ENCODE measurements at places on chromosomes 3 and 15.

DNA sequence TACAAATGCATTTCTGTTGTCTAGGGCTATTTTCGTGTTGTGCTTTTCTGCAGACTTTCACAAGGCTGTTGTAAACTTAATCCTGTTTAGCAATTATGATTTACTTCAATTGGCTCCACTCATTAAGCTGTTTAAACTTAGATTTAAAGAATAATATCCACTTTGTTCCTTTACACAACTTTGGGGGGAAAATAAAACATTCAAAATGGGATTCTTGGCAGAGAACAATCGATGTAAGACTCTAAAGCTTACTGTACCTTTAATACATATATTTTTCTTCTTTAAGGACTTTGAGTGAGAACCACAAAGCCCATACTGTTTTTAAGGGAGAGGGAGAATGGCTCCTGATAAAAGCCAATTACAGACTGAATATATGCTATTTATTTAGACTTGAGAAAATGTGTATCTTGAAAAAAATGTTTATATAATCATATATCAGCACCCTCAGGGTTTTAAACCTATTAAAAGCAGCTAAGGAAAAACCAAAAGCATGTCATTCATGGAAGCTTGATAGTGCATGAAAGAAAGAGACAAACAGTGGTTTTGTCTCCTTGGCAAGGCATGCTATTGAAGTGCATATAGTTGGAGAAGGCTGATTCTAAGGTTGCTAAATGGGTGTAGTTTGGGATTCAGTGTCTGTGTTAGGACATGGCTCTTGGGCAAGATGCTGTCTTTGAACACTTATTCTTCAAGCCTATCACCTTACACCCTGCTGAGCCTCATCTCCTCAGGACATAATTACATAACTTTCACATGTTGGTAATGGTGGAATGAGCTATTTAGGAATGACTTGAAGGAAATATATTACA is 293.4 kb upstream of the TBC1D5 start:
- no peak for DNase-seq

- no peak for DNase-seq
Measured at GRCh38 chr3:140850210-140850955, 91.3 kb upstream of the SLC25A36 start.

DNA sequence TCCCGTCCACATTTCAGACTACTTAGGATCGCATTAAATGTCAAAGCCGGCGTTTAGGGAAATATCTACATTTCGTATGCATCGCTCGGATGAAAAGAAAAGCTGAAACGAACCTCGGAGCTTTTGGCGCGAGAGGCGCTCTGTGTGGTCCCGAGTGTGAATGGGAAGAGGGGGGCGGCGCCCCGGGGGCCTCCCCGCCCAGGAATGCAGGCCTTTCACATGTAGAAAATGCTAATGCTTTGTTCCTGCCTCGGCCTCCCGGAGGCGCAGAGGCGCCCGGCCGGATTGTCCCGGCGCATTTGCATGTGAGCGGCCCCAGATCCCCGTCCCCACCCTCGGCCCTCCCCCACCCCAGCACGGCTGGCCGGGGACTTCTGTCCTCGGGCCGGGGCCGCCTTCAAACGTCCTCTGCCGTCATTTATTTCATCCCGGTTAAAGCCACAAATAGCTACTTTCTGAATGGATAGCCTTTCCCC is 37.0 kb upstream of the TRIM71 start:
- no peak for DNase-seq

GRCh38 chr3:123080864-123081562 is 14.2 kb downstream of the PDIA5 start:
- no peak for DNase-seq

DNA sequence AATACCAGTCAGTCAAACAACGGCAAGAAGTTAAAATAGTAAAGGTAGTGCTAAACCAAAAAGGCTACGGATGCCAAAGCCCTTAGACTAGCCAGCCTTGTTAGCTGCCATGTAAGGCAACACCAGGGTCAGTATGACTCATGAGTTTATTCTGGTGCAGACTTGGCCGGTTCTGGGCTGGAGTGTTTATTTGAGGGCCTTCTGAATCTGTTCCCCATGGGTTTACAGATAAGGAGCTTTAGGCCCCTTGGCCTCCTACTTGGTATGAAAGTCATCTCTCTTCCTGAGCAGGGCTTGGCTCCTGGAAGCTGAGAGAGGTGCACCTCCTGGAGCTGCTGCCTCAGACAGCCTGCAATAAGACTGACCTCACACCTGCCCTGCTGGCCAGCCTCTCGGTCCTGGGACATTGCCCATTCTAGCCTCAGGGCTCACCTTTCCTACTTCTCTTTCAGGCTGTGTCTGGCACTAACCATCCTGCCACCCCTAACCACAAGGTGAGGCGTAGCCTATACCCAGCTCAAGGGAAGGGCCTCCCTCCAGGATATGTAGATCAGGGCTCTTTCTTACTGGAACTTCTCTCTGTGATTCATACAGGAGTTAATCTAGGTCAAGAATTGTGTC is 10.4 kb upstream of the RTP1 start:
- no peak for DNase-seq
